ENCODE measurements at places on chromosomes 4 and X.

DNA sequence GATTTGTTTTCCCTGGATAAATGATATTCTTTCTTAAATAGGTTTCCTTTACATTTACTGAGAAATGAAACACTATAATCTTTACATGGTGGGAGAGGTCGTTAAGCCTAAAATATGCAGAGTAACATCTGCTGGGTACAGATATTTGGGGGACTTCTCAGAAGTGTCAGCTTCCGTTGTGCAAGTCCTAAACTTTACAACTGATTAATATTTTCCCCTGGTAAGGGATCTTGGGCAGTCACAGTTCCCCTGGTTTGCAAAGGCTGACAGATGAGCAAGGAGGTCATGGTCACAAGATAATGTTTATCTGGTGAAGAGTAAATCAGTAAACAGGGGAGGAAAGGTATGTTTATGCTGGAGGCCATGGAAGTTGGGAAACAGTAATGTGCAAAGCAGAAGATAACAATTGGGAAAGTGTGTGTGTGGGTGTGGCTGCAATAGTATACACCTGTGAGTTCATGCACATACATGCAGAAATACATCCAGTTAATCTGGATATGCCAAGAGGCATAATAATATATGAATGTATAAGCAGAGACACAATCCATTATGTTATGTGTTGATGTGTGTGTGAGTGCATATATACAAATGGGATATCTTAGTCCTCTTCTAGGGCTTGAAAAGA lies 508.2 kb upstream of the FAM241A start:
- DNase-seq, result no peak

DNA sequence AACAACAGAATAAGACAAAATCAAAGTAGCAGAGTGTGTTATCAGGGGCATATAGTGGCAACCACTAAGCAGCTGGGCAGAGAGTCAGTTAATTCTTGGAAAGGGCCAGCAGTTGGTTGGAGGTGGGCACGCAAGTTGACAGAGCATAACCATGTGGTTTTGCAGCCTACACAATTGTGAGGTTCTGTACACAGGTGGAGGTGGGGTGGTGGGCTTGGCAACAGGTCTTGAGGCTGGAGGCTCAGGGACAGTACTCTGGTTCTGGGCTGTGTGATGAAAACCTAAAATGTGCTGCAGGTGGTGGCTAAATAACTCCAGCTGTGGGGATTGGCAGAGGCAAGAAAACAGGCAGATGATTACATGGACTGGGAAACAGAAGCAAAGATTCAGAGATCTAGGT lies 1112.7 kb downstream of the PDHA2 start:
- no peak for DNase-seq

GRCh38 chrX:25016938-25017598 lies 1.3 kb upstream of the ARX start:
- DNase-seq, result no peak

GRCh38 chr4:151325111-151325948 lies at the start of gene SH3D19:
Gene SH3D19, minus strand, starts transcription at chr4:151325605. Its CDS starts 253 bp downstream, at chr4:151325352.
- DNase-seq, result no peak

- no peak for DNase-seq
Measured at GRCh38 chrX:44876086-44876485, 3.1 kb downstream of the KDM6A start.

DNA sequence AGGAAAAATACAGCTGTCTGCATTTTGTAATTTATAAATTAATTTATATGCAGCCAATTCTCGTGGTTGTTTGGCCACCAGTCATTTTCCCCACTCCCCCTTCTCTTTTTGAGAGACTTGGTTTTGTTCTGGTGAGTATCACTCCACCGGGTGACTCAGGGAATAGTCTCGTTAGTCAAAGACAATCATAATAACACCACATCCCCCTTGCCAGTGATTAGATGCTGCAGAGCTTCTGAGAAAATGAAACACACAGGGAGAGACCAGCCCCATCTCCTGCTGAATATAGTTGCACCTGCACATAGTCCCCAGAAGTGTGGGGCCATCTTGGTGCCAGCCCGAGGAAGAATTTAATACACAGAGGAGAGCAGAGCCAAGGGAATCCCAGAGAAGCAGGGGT lies 8.0 kb upstream of the FNIP2 start:
- no peak for DNase-seq

DNA sequence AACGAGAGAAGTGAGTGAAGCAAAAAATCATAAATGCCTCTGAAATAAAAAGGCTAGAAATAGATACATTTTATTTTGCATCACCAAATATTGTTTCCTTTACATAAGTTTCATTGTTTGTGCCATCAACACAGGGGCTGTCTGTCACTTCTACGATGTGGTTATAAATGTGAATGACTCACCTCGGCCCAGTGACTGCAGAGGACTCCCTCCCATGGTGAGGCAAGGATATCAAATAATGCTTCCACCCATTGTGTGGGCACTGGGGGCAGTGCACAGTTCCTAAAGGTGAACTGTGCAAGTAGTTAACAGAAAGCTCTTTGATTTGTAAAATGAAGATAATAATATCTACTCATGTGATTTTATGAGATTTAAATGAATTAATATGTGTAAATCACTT lies 230.3 kb upstream of the NEIL3 start:
- no peak for DNase-seq

- no peak for DNase-seq
Measured at GRCh38 chr4:130563185-130563888, 1467.4 kb downstream of the C4orf33 start.

DNA sequence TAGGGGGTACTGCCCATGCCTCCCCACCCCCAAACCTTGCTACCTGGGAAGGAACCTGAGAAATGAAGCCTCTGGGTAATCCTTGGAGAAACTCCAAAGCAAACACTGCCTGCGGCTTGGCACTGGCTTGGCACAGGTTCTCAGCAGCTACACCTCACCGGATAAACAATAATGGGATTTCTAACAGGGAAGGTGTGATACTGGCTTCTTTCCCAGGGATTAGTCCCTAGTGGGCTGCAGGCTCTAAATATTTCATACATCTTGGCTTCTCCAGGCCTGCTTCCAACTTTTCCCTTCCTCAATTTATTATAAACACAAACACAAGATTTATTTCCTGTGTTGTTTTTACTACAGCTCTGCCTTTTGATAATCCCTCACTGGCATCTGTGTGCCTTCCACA lies 12.5 kb downstream of the SEC24D start:
- DNase-seq, result no peak

DNA sequence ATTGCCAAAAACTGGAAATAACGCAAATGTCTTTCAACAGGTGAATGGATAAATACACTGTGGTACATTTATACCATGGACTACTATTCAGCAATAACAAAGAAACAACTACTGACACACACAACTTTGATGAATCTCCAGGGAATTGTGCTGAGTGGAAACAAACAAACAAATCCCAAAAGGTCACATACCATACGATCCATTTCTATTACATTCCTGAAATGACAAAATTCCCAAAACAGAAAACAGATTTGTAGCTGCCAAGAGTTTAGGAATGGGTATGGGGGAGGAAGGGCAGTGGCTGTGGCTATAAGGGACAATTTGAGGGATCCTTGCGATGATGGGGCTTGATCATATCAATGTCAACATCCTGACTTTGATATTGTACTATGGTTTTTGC lies 2.5 kb downstream of the ZNF182 start:
- no peak for DNase-seq

GRCh38 chrX:128698573-128699181 lies 646.5 kb upstream of the ACTRT1 start:
- DNase-seq, result no peak

- DNase-seq, result no peak
Measured at GRCh38 chrX:119692191-119693039, 553 bp downstream of the SEPTIN6 start.

- no peak for DNase-seq
Measured at GRCh38 chr4:6206771-6207290, 6.5 kb upstream of the JAKMIP1 start.

GRCh38 chr4:173834151-173834550 lies 304.1 kb upstream of the HAND2 start:
- no peak for DNase-seq

GRCh38 chr4:107818301-107818910 lies 6.3 kb upstream of the SGMS2 start:
- no peak for DNase-seq

DNA sequence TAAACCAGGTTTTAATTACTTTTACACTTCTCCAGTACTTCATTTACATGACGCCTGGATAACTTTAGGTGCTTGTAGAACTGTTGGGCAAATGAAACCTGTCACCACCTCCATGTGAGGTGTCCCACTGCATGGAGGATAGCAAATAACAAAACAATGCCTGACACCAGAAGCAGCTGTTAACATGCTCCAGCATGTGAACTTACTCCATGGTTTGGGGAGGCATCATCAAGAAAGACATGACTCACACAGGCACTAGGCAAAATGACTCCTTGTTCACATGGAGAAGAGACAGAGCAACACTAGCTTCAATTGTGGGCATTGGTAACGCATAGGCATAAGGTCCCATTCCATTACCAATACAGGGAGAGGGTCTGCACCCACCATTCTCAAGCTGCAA lies 198.1 kb upstream of the F9 start:
- DNase-seq, result no peak

DNA sequence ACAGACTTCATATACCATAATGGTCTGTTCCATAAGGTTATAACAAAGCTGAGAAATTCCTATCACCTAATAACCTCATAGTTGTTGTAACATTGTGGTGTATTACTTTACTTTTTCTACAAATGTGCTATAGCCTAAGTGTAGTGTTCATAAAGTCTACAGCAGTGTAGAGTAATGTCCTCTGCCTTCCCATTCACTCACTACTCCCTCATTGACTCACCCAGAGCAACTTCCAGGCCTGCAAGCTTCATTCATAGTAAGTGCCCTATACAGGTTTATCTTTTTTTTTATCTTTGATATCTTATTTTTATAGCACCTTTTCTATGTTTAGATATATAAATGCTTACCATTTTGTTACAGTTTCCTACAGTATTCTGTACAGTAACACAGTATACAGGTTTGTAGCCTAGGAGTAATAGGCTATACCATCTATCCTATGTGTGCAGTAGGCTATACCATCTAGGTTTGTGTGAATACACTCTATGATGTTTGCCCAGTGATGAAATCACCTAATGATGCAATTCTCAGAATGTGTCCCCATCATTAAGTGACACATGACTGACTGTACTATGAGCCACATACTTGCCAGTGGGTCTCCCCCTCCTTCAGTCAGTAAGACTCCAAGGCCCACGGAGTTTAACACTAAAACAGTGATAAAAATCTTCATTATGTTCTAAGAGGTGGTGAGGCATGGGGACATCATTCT lies 299.9 kb downstream of the UNC5C start:
- no peak for DNase-seq

DNA sequence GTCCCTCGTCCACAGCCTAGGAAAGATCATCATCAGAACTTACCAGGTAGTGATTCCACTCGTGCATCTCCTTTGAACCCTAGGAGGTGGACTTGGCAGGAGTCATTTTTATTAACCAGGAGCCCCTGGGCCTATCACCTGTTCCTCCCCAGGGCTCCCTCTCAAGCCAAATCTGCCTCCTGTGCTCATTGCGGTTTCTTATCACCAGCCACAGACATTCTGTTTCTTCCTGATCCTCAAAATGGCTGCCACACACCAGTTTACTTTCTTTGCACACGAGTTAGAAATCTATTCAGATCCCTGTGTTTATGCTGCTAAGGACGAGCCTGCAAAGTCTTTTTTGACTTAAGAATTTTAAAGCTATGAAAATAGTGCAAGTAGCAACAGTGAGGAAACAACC lies 354.5 kb upstream of the BOD1L1 start:
- no peak for DNase-seq

DNA sequence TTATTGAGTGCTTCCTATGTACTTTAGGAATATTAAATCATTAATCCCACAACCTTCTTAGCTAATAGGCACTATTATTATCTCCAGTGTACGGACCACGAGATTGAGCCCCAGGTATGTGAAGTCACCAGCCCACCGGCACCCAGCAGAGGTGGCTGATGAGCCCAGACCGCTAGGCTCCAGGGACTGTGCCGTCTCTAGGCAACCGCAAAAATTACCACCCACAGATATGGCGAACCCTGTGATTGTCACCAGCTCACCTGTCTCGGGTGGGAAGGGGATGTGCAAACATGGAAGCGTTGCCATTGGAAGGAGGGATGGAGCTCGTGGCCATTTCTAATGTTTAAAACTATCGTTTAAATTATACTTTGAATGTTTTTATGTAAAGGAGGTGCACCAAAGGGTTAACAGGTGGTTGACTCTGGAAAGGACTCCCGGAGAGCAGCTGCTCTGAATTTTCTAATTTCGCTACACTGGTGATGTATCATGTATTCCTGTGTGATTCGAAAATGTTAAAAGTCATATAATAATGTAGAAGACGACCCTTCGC lies 21.0 kb upstream of the JAKMIP1 start:
- DNase-seq, result no peak
